Fibroblast of skin of right biceps (primary cell): ENCODE measurements at places on chromosomes 2 and 18.

GRCh38 chr2:181697126-181697525, 16.8 kb upstream of the NEUROD1 start:
- no peak for DNase-seq

- no peak for DNase-seq
These were observed 486.5 kb downstream of the NUP35 start for GRCh38 chr2:183610724-183611123.

GRCh38 chr2:72291059-72291458, 143.4 kb upstream of the CYP26B1 start:
- DNase-seq, result peak; percentile 21

GRCh38 chr18:46282646-46283045, 178.5 kb downstream of the HAUS1 start:
- no peak for DNase-seq

- no peak for DNase-seq
These were observed 3.9 kb downstream of the NCK2 start for GRCh38 chr2:105748566-105748965.

GRCh38 chr2:11406958-11407381, 59.0 kb downstream of the E2F6 start:
- peak; percentile 95 for DNase-seq

- DNase-seq, result peak; percentile 57
These were observed 142.3 kb upstream of the BOD1L2 start for GRCh38 chr18:57004366-57005121.

- no peak for DNase-seq
These were observed 23.2 kb downstream of the ACKR3 start for GRCh38 chr2:236592821-236593220.

DNA sequence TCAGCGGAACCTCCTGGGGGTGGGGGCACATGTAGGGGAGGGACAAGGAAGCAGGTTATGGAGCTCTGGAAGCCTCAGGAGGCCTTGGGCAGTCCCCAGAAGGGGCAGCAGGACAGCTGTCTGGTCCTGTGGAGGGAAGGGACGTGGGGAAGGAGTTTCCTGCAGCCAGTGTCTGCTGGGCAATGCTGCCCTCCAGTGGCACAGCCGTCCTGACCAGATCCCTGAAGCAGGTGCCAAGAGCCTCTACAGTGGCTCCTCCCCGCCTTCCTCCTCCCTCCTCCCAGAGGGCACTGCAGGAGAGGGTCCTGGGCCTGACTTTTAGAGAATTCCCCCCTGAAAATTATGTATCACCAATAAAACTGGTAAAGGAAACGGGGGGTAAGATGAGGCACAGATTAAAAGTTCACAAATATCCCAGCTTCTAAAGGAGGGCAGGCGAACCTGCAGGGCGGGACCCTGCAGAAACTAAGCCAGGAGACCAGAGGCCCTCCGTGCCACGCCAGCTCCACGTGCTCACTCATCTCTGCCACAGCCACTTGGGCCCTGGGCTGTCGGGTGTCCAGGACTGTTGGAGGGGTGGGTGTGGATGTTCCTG, 258.5 kb downstream of the TWIST2 start:
- DNase-seq, result peak; percentile 55

DNA sequence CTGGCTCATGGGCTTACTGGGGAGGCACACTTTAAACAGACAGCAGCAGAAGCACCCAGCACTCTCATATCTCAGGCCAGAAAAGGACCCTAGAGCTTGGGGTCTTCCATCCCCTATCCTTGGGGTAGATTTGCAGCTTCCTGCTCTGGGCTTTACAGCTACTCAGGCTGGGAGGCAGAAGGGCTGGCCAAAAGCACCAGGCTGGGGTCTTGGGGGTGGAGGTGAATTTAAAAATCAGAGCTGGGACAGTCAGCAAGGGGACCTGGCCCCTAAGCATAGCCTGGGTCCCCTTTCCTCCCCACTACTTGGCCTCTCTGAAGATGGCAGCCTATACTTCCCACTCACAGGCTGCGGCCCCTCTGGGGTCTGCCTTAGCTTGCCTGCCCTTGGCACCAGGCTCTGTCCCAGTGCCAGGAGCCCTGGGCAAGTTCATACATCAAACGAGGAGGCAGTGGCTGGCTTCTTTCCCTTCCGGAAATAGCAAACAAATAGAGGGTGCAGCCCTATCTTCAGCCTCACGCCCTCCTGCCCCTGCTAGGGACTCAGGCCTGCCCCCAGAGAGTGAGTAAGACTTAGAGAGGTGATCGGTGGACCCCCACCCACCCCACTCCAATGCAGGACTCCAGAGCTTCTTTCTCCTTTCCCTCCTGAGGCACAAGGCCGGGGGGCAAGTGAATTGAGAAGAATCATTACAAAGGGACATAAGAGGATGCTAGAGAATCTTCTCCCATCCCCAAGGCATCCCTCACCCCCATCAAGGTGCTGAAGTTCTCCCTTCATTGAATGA, 26.0 kb upstream of the TNS1 start:
- DNase-seq, result no peak

- no peak for DNase-seq
These were observed 136.8 kb downstream of the ESCO1 start for GRCh38 chr18:21463718-21464117.

DNA sequence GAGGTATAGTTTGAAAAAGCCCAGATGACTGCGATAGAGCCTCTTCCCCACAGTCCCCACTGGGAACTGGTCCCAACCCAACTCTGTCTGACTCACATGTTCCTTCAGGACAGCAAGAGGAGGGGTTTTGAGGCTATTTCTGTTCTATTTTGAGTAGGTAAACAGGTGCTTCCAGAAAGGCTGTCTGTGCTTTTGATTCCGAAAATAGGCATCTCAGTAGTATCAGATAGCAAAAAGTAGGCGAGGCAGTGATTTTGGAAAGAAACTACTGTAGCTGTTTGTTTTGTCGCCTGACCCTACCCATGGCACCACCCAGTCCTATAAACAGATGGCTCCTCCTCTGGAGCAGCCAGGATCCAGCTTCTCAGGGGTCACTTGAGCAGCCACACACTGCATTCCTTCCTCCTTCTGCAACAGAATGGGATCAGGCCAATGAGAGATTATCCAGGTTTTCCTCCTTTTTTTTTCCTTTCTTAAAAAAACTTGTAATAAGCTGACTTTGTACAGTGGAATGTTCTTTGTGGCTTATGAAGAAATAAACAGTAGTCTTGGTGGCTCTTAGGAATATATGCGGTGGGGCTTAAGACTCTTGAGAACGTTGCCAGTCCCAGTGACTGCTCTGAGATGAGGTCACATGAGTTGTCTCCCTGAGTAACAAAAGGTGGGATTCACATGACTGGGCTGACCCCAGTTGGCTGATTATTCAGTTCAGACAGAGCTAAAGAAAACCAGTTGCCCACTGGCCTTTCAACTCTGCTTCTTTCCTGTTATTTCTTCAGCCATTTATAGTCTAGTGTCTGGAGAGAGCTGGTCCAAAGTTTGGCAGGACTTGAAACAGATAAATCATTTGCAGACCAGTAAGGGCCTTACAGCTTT, 98.6 kb downstream of the KCNS3 start:
- DNase-seq, result peak; percentile 99

DNA sequence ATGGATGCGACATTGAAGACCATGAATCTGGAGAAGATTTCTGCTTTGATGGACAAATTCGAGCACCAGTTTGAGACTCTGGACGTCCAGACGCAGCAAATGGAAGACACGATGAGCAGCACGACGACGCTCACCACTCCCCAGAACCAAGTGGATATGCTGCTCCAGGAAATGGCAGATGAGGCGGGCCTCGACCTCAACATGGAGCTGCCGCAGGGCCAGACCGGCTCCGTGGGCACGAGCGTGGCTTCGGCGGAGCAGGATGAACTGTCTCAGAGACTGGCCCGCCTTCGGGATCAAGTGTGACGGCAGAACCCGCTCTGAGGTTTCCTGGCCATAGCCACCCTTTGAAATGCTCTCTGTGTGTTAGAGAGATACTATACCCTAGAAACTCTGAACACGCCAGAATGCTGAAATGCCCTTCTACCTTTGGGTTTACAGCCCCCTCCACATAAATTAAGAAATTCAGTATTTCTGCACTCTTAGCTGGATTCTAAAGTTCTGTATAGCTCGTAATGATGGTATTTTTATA, 659 bp downstream of the CHMP1B start:
- peak; percentile 35 for DNase-seq

- no peak for DNase-seq
These were observed 58.6 kb upstream of the OTOF start for GRCh38 chr2:26536371-26537068.

DNA sequence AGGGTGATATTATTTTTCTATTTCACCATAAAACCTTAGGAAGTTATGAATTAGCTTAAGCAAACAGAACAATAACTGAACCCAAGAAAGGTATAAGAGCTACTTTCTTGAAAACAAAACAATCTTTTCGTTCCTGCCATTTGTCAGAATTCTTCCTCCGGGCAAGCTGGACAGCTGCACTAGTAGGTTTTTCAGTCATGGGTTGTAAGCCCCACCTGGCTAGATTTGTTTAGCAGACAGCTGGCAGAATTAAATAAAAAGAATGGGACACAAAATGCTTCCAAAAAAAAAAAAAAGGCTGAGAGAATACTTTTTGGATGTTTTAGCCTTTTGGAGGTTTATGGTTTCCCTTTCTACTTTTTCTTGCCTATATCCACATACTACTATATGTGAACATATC, 694.1 kb downstream of the ARHGAP15 start:
- DNase-seq, result no peak

DNA sequence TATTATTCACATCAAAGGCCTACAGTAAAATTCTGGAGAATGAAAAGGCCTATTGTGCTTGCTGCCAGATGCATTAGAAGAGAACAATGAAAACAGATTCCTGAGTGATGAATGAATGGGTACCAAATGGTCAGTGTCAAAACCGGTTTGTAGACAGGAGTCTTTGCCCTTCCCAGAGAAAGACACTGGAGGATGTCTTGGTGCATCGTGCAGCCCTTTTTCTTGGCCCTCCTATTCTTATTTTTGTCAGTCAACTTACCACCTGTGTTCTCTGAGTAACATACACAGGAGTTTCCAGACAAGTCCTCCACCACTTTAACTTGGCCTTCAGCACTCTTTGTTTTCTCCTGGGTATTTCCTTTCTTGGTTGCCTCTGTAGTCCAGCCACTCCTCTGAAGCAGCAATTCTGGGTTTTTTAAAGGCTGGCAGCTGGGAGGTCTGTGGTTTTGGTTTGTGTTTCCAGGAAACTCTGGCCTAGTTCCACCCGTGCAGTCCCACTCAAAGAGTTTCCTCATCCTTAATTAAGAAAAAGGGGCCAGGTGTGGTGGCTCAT, 29.4 kb downstream of the PSTPIP2 start:
- peak; percentile 38 for DNase-seq

DNA sequence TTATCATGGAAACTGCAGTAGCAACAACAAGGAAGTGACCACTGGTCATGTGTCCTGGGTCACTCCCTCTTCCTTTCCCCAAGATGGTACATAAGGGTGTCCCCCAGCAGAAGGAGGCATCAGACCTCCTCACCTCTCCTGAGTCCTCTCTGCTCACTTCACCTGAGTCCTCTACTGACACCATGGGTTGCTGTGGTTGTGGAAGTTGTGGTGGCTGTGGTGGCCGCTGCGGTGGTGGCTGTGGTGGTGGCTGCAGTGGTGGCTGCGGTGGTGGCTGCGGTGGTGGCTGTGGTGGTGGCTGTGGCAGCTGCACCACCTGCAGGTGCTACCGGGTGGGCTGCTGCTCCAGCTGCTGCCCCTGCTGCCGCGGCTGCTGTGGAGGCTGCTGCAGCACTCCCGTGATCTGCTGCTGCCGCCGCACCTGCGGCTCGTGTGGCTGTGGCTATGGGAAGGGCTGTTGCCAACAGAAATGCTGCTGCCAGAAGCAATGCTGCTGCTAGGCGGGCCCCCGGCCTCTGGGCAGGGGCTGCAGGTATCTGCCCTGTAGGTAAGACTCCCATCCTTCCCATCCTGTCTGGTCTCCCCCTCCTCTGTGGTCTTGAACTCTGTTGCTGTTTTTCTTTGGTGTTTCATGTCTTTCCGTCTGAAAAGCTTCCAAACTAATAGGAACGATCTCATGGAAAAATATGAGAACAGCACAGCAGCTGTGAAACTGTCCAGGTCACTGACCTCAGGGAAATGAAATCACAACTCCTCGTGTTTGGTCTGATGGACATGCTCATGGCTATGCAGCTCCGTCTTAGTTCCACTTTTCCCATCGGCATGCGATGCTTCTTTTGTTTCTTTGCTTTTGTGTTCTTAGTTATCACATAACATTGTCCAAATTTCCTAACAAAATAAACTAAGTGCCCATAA, at the start of gene SCYGR4:
SCYGR4 (plus strand) TSS at position 183 of the 915 bp plus-strand sequence; CDS start at position 183, 0 bp downstream.
- no peak for DNase-seq

DNA sequence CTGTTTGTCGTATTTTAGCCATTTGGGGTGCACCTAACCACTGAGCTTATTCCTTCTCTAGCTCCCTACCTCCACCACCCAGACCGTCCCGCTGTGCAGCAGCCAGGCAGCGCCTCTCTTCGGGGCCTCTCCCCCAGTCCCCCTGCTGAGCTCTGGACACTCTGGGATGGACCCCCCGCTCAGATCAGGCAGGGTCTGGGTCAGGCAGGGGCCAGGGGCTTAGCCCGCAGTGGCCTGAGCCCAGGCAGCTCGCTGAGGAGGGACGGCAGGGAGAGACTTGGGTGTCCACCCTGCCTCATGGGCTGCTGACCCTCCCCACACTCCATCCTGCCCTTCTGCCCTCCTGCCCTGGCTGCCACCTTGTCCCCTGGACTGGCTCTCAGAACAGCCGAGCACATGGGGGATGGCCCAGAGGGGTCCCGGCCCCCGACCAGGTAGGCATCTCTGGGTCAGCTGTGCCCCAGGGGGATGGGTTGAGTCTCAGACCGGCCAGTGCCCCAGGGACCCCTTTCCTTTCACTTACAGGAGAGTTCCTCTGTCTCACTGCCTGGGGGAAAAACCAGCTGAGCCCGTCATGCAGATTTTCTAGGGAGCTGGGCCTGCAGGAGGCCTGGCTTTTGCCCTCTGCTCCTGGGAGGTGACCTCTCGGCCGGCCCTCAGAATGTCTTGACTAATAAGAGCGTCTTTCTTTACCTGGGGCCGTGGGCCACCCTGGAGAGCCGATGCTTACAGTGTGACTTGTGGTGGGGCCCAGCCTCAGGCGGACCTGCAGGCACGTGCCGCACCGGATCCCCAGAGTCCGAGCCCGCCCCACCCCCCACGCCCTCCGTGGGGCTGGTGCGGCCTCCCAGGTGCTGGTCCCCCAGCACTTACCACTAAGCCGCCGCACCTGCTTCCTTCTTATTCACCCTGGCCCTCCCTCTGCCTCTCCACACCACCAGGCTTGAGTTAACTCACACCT, 22.8 kb upstream of the PXDN start:
- no peak for DNase-seq
